ENCODE measurements at places on chromosomes 2 and 18.
A peak's percentile ranks its signal among the peaks of the same experiment; 100 is the strongest.

- DNase-seq, result no peak
These were observed 71.8 kb downstream of the NAB1 start for GRCh38 chr2:190720691-190721090.

DNA sequence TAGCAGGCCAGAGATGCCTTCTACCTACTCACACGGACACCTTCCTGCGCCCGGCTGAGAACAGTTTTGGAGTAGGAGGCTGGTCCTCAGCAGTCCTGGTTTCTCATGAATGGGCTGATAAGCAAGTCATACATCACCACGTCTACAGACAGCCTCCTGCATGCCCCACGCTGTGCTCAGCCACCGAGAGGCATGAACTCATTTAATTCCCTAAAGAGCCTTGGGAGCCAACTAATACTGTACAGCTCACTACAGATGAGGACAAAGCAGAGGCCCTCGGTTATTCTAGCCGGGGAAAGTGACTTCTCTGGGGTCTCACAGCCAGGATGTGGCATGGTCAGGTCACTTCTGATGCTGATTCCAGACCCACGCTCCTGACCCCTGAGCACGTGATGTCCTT, 105.6 kb downstream of the TSHZ1 start:
- DNase-seq, result no peak

GRCh38 chr2:127118467-127118866, 11.5 kb upstream of the BIN1 start:
- DNase-seq, result no peak

DNA sequence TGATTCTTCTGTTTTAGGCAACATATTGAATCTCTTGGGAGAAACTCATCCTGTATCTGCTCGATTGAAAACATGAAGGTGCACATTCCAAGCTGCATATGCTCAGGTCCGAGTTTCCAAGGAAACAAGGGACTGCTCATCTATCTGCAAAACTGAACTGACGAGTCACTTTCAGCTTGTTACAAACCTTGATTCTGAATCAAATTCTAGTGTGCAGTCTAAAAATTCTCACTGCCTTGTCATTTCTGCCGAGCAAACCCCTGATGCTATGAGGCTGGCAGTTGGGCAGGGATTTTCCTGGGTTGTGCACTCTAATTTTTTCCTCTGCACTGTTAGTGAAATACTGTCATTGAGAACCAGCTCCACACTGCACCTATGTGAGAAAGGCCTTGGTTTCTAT, 101.3 kb upstream of the ETAA1 start:
- DNase-seq, result no peak

- DNase-seq, result no peak
These were observed 205.6 kb downstream of the TMEM182 start for GRCh38 chr2:102967451-102967850.

DNA sequence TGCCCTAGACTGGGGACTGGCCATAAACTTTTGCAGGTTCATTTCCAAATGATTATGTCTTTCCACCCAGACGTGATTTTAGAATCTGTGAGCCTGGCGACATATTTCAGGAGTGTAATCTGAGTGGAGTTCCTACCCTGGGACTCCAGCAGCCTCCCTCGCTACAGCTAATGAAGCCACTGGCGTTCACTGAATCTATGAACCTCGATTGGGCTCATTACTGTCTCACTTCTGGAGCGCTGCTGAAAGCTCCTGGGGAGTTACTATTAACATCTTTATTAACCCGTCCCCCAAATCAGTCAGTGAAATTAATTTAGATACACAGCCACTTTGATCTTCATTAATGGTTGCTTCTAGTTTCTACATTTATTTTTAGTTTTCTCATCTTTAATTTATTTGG, 56.5 kb downstream of the CDK15 start:
- DNase-seq, result no peak

DNA sequence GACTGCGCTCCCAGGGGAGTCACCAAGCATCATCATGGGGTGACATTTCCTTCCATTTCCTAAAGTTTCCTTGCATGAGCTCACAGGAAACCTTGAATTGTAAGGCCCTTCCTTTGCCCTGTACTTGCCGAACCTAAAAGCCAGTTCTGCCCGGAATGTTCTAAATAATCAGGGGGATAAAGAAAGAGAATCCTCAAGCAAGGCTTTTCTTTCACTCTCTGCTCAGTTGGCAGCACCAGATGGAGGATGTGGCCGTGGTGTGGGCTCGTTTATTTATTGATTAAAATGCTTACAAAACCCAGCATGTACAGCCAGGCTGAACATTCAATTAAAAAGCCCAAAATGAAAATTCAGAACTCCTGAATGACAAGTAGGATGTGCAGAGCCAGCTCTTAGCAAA, 170.5 kb downstream of the SH3RF3 start:
- no peak for DNase-seq

DNA sequence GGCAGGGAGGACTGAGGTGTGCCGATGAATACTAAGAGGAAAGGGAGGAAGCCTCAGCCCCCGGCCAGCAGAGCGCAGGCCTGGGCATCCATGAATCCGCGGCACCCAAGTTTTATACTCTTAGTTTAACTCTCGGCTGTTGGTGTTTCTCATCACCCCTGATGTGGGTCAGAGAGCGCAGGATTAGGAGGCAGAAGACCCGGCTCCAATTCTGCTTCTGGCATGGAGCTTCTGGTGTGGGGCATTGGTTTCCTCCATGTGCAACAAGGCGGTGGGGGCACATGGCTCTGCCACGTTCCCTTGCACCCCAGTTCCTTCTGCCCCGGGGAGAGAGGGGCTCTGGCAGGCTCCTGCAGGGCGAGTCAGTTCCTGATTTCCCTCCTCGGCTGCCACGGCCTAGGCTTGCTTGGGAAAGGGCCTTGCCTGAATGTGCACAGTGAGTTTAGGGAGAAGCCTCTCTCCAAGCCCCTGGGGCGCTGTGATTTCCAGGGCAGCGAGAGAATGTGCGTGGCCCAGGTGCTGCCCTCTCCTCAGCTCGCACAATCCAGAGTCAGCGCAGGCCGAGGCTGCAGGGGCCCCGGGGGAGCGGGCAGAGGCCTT, 36.2 kb upstream of the DNMT3A start:
- DNase-seq, result no peak

DNA sequence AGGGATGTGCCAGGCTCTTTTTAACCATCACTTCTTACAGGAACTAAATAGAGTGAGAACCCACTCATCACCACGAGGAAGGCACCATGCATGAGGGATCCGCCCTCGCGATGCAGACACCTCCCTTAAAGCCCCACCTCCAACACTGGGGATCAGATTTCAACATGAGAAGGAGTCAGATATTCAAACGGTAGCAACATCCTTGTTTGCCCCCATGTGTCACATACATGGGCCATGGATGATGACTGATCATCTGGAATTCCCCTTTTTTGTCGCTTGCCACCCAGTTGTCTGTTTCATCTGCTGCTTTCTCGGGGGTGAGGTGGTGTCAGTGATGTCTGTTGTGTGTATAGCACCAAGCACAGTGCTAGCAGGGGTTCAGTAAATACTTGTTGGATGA, 57.9 kb downstream of the NCK2 start:
- DNase-seq, result peak; percentile 26

- peak; percentile 37 for DNase-seq
These were observed 9.7 kb upstream of the OTOS start for GRCh38 chr2:240149943-240150784.

GRCh38 chr18:24885276-24885675, 424.8 kb downstream of the HRH4 start:
- DNase-seq, result no peak

DNA sequence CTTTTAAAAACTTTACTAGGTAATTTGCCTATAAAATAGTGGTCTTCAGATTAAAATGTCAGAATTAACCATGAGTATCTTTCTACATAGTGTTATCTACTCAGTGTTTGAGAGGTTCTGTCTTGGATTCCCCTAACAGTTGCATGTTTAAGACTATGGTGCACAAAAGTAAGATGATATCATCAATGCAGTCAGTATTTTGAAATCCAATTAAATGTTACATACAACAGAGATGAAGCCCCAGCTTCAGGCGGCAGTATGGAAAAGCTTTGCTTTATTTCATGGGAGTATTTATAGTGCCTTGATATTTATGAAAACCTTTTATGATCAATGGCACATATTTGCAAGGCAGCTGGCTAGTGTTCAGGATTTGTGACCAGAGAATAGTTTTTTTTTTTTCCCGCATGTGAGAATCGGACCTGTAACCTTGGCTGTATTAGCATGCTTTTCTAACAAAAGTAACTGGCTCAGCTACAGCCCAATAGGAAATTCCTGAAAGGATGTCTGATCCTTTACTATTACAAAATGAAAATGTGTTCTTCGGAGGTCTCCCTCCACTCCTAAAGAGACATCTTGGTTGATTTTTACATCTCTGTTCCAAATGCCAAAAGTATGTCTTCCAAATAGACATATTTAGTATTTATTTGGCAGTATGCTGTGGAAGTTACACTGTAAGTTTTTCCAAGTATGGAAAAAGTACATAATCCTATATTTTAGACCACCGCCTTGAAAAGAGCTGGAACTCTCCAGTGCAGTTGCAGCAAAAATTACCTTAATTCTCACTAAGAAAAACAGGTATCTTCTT, 319.3 kb upstream of the UBE2E3 start:
- DNase-seq, result no peak

DNA sequence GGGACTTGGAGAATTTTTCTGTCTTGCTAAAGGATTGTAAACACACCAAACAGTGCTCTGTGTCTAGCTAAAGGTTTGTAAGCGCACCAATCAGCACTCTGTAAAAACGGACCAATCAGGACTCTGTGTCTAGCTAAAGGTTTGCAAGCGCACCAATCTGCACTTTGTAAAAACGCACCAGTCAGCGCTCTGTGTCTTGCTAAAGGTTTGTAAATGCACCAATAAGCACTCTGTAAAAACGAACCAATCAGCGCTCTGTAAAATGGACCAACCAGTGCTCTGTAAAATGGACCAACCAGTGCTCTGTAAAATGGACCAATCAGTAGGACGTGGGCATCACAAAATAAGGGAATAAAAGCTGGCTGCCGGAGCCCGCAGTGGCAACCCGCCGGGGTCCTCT, 16.5 kb downstream of the ABI2 start:
- no peak for DNase-seq

DNA sequence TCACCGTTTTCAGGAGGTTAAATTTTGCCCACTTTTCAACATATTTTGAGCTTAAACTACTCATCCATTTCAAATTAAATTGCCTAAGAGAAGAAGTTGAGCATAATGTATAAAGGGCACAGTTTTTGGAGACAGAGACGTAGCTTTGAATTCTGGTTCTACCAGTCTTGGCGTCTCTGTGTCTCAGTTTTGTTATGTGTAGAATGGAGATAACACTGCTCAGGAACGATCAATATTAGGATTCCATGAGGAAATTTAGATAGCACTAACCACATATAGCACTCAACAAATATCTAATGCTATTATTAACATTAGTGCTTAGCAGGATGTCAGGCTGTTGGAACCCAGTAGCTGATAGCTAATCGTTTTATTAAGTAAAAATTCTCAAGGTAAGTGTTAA, 40.4 kb upstream of the GATA6 start:
- no peak for DNase-seq

GRCh38 chr2:226124548-226125011, 675.0 kb downstream of the IRS1 start:
- no peak for DNase-seq

DNA sequence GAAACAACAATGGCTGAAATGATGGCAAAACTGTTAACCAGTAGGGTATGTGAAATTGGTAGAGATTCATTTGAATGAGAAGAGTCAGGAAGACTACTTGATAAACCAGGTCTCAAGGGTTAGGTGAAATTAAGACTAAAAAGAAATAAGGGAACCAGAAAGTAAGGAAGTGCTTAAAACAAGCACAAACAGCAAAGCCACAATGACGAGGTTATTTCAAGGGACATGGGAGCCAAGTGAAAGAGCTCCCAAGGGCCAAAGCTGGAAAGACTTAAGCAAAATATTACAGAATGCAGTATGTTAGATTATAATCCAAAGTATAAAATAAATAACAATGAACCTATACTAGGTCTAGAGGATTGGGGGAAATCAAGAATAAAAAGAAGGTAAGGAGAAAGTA, 19.3 kb upstream of the CD302 start:
- DNase-seq, result peak; percentile 37

- DNase-seq, result no peak
These were observed 147.0 kb downstream of the ESCO1 start for GRCh38 chr18:21453511-21453901.

DNA sequence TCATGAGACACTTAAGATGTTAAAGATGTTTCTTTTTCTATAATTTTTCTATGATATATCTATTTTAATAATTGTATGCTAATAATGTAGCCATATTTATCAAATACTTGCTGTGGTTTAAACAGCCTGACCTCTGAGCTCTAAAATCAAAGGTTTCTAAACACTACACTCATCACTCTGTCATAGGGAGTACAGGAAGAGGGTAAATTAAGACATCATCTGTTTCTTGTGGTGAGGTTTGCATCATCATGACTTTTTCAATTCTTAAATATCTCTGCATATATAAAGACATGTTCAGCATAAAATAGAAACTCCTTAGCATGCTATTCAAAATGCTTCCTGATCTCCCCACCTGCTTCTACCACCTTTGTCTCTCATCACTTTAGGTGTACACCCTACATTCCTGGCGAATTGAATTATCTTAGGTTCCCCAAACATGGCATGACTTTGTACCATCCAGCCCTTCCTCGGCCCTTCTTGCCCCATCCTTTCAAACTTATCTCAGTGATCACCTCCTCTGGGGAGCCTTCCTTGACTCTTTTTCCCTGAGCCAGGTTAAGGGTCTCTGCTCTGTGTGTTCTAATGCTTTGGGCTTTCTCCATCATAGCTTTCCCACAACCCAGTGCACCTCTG, 105.3 kb upstream of the TTN start:
- no peak for DNase-seq

DNA sequence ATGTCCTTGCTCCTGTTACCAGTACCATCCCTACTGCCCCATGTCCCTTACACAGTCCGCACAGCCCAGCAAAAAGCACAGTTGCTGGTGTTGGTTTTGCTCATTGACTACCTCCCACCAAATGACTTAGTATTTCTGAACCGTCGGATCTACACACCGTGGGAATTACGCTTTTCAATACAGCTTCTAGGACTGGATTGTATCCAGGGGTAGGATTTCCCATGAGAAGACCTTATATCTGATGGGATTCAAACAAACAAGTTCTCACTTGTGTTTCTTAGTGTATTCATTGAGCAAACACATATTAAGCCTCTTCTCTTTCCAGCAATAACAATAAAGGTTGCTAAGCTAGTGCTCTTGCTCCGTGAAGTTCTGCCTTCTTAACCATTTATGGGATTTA, 25.8 kb downstream of the TRAPPC12 start:
- DNase-seq, result no peak

GRCh38 chr2:46716927-46717326, 198.7 kb downstream of the MCFD2 start:
- peak; percentile 63 for DNase-seq

- DNase-seq, result no peak
These were observed 5.0 kb upstream of the GPR35 start for GRCh38 chr2:240620149-240620731.
